ENCODE measurements at places on chromosomes 3 and 15.

DNA sequence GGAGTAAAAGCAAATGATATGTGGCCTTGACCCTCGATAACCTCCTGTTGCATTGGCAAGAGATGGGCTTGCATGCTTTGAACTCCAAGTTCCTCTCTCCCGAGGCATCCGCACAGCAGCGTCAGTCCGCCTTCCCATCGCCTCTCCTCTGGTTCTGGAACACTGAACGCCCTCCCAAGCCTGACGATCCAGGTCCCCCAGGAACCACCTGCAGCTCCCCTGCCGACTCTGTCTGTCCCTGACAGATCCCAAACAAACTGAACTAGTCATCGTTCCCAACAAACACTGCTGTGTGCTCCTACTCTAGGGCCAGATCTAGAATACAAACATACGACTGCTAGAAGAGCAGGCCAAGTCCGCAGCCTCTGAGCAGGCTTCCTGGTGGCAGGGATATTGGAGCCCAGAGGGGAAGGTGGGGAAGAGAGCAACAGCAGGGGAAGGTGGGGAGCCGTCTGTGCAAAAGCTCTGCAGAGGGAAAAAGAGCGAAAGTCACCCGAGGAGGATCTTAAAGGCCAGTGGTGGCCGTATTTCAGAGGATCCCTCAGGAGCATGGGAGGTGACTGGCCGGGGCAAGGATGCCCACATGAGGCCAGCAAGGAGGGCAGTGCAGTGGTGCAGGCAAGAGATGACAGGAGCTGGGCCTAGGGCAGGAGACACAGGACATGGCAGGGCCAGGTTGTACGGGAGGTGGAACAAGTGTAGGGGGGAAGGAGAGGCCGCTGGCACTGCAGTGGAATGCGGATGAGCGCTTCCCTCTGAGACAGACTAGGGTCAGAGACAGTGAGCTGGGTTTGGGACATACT, 50.8 kb downstream of the PCSK6 start:
- DNase-seq: no peak

DNA sequence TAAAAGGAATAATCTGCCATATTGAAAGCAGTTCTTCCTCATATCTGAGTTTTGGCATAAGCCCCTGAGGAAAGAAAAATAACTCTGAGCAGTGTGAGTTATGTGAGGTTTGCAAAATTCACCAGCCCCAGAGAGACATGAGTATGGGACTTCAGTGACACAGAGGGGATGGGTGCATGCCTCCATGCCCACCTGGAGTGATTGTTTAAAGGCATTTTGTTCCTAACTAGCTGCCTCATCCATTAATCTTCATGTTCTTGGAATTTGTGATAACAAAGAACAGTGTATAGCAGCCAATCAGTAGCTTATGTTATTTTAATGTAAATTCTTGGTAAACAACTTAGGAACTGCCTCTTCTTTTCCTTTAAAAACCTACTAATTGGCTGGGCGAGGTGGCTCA, 11.1 kb upstream of the ESYT3 start:
- no peak for DNase-seq

DNA sequence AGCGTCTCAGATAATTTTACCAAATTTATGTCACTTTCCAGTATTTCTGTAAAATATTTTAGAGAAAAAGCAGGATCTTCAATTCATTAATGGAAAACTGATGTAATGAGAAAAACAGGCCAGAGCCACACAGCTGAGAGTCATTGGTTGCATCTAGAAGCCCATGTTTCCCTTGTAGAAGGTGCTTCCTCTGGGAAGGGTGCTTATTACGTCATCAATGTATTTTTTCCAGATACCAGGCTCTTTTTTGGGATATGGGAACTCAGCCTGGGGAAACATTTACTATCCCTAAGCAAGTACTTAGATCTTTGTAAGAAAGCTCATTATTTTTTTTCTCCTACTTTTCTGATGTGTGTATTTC, 89.1 kb upstream of the PHLDB2 start:
- no peak for DNase-seq

- DNase-seq: no peak
These were observed 96.3 kb downstream of the PCSK6 start for GRCh38 chr15:101393172-101393571.

DNA sequence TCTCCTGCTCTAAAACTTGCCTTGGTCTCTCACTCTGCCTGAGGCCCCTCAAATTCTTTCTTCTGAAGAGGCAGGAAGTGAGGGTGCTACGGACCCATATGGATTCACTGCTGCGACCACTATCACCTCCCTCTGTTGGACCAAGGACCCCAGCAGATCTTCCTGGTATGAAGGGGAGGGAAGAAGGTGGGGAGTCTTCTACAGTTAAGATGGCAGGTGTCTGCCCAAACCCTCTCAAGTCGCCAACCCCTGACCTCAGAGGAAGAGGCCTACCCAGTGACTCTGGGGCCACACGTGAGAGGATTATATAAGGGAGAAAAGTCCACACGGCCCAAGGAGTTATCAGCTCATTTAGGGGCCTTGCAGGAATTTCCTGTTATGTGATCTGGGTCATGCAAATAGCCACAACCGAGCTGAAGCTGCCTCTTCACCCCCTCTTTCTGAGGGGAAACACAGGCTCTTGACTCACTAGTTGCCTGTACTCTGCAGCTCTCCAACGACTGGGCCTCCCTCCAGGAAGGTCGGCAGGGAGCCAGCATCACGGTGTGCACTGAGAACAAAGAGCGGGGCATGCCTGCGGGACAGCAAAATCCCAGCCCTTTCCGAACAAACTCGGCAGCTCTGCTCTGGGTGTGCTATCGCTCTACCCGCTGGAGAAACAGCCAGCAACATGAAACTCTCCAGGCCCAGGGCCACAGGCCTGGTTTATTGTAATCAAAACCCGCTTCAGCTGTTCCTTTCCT, 116.0 kb downstream of the XXYLT1 start:
- peak; percentile 70 for DNase-seq

GRCh38 chr3:142117056-142117851, 32.1 kb downstream of the TFDP2 start:
- DNase-seq: peak; percentile 56

- no peak for DNase-seq
These were observed 99.3 kb downstream of the LRRK1 start for GRCh38 chr15:101018450-101018849.

DNA sequence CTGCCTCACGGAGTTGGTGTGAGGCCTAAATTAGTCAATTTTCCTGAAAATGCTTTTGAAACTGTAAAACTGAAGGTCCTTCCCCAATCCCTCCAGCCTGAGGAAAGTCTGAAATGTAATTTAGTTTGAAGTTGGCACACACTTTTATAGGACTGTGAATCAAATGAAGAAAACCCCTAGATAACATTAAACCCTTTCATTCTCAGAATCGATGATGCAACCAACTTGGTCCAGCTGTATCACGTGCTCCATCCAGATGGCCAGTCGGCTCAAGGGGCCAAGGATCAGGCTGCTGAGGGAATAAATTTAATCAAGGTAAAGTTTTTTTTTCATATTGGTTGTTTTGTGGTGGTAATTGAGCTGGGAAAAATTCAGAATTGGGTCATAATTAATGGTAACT, 11.7 kb downstream of the MRPS22 start:
- DNase-seq: no peak

DNA sequence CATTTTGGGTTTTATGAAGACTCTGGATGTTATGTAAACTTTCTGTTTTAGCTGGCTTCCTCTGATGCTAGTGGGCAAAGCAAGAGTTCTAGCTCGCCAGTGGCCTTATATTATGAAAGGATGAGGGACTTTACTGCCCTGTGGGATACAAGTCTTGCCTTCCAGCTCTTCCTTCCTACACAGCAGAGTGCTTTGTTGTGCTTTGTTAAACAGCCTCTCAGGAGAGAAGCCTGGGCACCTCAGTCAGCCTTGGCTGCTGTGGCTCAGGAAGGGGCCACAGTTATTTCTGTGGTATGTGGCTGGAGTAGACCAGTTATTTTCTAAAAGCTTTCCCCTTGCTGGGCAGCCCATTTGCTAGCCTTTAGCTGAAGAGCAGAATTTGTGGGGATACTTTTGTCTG, 69.5 kb upstream of the SUCLG2 start:
- no peak for DNase-seq

DNA sequence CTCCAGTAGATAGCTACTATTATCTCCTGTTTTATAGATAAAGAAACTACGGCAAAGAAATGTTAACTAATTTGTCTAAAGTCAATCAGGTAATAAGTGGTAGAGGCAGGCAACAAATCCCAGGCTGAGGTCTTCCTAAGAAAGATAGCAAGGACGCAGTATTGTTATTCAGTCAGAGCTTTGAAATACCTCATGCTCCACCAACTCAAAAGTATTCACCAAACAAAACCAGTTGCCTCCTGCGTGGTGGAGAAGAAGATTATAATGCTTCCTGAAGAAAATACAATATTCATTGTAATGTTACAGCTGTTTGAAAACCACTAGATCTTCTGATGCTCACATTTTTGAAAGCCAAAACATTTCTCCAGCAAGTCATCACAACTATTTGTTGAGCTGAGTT, 138.2 kb upstream of the CNTN4 start:
- no peak for DNase-seq

DNA sequence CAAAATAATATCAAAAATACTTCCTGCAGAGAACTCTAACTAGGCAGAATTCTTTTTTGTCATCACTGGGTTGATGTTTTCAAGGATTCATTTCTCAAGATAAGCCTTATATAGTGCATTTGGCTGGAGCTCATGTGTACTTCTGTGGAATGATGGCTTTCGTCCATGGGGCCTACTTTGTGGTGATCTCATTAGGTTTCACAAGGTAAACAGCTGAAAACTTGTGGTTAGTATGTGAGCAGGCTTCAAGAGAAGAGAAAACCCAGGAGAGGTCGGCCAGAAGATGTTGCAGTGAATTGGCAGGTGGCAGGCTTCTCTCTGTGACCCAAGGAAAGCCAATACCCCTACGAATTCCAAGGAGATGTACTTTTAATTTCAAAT, 121.4 kb upstream of the PHLDB2 start:
- peak; percentile 70 for DNase-seq

GRCh38 chr3:84125201-84125721, 833.5 kb upstream of the CADM2 start:
- no peak for DNase-seq

GRCh38 chr3:129231331-129232119, 17.9 kb upstream of the COPG1 start:
- DNase-seq: no peak

- DNase-seq: no peak
These were observed 56.8 kb upstream of the TFRC start for GRCh38 chr3:196138482-196139254.

GRCh38 chr3:74121761-74122160, 492.7 kb downstream of the CNTN3 start:
- DNase-seq: no peak

GRCh38 chr3:59660852-59661625, 611.2 kb upstream of the CFAP20DC start:
- DNase-seq: no peak

DNA sequence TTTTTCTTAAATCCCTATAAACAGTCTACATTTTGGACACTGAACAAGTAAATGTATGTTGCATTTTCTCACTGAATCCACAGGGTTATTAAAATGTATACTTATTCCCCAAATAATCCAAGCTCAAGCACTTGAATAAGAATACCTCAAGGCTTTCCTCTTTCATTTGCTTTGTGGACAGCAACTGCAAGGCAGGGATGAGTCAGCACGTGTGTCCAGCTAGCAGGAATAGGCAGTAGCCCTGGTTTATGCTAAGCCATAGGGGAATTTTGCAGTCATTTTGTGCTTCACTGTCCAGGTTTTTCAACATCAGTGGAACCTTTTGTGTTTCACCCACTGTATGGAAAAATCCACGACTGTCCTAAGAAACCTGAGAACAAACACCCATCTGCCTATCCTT, 96.7 kb upstream of the KCNMB2 start:
- peak; percentile 47 for DNase-seq

GRCh38 chr15:59818336-59818735, 129.2 kb upstream of the BNIP2 start:
- no peak for DNase-seq

DNA sequence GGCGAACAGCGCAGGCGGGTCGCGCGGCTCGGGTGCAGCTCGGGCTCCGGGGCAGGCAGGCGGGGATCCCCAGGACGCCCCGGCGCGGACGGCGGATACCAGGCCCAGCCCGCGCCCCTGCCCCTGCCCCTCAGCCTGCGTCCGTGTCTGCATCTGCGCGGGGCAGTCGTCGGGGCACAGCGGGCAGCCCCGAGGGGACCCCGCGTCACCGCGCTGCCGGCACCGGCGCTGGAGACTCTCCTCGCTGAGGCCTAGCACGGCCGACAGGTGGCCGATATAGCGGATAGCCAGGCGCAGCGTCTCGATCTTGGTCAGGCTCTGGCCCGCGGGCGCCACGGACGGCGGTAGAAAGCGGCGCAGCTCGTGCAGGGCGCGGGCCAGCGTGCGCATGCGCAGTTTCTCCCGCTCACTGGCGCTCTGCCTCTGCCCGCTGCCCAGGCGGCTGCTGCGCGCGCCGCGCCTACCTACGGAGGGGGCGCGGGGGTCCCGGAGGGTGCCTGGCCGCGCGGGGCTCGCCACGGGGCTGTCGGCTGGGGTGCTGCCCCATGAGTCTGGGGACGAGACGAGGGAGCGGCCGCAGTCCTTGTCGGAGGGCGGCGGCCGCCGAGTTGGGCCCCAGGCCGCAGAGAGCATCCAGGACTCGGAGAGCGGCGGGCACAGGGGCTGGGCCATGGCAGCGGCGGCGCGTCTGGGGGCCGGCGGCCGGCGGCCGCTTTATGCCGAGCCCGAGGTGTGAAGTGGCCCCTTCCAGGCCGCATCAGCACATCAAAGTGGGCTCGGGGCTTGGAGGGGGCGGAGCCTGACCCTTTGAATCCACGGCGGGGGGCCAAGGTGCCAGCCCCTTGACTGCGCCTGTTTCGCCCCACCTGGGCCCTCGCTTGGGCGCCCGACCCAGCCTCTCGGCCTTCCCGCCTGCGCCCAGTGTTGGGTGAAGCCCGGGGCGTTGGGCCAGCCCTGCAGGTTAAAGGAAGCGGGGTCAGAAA, at the start of gene MESP1:
Gene MESP1 (minus strand): TSS at position 690 of the 983 bp plus-strand sequence. CDS start 18 bp downstream, at position 672.
- peak; percentile 97 for DNase-seq

DNA sequence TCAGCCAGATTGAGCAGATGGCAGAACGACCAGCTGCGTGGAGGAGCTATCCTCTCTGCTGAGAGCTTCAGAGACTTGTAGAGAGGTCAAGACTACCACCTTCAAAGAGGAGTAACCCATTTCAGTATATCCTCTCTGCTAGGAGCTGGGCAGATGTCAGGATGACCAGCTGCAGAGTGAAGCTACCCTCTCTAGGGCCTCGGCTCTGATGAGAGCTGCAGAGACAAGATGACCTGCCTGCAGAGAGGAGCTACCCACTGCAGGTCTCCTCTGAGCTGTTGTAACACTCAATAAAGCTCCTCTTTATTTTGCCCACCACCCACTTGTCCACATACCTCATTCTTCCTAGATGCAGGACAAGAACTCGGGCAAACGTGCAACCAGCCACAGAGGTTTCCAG, 1522.7 kb downstream of the OTOL1 start:
- no peak for DNase-seq

DNA sequence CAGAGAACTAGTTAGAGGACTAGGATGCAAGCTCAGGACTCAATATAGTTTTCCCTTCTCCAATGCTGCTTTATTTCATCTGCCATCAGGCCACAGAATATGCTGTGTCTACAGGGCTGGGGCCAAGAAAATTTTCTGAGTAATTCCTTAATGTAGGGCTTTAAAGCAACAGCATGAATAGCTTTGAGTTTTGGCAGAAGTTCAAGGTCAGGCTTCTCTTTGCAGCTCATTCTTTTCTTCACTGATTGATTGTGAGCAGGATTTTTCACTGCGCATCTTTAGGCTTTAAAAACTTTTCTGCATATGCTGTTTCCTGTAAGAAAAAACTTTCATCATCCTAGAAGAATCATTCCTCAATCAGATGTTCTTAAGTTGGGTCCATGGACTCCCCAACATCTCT, 4.6 kb downstream of the TMEM108 start:
- no peak for DNase-seq
